ENCODE measurements at places on chromosomes 5 and 9.

DNA sequence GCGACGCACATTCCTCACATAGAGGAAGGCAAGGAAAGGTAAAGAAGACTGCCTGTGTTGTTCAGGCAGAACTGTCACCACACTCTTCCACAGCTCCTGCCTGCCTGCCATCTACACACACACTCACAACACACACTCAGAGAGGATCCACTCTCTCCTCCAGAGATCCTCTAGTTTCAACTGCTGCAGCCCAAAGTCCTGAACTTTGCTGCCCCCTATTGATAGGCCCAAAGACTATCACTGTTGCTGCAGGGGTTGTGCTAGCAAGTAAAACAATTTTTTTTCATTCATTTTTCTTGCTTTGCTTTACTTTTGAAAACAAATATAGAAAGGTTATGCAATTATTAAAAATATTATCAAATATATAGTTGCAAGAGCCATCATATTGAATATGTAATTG lies 5.9 kb upstream of the CFAP90 start:
- peak; percentile 75 for DNase-seq

DNA sequence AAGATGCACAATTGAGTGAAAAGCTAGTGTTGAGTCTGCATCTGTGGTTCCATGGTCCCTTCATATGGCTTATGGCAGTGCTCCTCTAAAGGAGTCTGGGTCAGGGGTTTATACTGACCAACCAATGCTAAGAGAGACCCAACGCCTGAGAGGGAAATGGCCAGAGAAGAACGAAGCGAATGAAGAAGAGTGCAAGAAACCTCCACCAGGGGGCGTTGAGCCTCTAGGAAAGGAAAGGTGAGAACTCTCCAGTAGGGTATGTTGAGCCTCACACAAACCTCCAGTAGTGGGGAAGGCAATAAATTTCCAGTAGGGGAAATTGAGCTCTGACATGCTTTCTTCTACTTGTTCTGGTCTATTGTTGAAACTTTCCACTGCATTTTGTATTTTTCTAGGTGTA lies 470.6 kb downstream of the PRDM9 start:
- peak; percentile 22 for DNase-seq

DNA sequence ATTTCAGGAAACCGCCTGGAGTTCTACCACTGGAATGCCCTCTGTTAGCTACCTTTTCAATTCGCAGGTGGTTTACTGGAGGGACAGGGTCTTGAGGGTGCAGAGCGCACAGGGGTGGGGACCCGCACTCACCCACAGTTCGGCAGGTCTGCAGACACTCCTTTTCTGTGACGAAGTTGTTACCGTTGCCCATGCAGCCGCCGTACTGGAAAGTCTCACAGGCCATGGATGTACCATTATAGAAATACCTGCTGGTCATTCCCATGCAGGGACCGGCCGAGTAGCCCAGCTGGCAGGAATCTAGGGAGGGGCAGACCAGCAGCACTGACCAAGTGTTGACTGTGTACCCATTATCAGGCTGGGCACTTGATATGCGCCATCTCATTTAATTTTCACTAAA lies 16.8 kb downstream of the AMBP start:
- DNase-seq: no peak

GRCh38 chr9:95903398-95903797 lies 27.9 kb downstream of the ERCC6L2 start:
- DNase-seq: no peak

Data from activated CD4-positive, alpha-beta T cell treated with anti-CD3 and anti-CD28 coated beads, Interleukin-2, Interleukin-6, amounts not matched to agents 100 ng/mL and 50 ng/mL, durations not matched to agents 16 hours and 8 hours (primary cell).